ENCODE measurements at places on chromosomes 6 and 20.

DNA sequence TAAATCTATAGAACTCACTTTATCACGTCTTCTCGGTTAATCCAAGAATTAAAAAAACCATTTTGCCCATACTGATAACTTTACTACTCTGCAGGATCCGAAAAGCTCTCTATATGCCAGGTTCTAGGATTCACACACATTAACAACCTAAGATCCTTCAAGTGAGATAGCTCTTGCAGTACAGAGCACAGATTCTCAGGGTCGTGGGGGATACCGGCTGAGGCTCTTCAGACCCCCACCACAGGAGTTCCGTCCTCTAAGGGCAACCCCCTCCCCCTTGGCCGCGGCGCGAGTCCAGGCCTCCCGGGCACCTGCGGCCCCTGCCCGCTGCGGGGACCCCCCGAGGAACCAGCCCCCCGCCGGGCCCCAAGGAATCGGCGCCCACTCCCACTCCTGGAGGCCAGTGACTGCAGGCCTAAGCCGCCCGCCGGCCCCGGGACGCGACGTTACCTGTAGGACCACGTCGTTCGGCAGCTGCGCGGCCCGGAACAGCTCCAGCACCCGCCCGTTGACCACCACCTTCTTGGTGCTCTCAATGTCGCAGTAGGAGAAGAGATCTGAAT, 892 bp downstream of the REPS1 start:
- no peak for DNase-seq

- DNase-seq = no peak
These were observed 275.9 kb upstream of the PRND start for GRCh38 chr20:4445784-4446183.

DNA sequence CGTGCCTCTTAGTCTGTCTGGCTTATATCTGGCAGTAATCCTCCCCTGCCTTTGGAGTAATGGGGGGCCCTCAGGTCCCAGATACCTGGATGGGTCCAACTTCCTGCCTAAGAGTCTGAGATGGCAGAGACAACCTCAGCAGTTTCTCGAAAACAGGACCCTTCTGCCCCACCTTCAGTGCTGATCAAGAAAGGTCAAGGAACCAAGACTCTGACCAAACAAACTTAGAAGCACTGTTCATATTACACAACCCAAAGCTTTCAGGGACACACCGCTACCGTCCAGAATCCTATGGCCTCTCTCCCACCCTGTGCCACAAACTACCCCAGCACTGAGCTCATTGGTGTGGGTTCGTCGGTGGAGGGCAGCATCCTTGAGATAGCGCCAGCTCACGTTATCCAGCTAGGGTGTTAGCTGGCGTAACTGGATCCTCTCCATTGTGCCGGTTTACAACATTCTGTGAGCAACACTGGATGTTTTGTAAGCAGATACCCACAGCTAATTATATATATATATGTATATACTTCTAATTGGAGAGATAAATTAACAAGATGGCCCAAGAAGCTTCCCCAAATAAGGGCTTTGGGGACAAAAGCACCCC, 7.6 kb upstream of the TMC2 start:
- no peak for DNase-seq

DNA sequence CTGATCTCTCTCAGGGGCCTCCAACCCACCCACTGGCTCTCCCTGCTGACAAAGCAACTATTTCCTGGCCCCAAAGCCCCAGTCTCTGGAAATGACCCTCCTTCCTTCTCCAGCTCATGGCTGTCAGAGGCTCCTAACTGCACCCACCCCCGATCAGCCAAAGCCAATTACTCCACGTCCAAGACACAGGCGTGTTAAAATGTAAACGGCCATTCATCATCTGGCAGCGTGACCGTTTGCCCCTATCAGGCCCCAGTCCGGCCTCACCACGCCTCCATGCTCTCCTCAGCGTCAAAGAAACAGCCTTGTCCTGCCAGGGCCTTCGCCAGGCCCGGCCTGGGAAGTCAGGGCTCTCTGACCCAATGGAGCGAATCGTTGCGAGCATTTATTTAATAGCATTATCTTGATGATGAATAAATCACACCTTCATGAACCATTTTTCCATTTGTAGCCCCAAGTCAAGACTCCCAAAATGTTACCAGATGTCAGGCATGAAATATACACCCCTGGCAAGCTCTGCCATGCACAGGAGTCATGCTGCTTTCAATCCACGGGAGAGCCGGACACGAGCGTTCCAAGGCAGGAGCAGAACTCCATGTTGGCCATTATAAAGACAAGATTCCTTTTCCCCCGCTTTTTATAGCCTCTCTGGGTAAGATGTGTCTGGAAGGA, 17.7 kb downstream of the RIPOR3 start:
- DNase-seq = no peak

GRCh38 chr6:13431059-13431656, 56.2 kb downstream of the GFOD1 start:
- no peak for DNase-seq

DNA sequence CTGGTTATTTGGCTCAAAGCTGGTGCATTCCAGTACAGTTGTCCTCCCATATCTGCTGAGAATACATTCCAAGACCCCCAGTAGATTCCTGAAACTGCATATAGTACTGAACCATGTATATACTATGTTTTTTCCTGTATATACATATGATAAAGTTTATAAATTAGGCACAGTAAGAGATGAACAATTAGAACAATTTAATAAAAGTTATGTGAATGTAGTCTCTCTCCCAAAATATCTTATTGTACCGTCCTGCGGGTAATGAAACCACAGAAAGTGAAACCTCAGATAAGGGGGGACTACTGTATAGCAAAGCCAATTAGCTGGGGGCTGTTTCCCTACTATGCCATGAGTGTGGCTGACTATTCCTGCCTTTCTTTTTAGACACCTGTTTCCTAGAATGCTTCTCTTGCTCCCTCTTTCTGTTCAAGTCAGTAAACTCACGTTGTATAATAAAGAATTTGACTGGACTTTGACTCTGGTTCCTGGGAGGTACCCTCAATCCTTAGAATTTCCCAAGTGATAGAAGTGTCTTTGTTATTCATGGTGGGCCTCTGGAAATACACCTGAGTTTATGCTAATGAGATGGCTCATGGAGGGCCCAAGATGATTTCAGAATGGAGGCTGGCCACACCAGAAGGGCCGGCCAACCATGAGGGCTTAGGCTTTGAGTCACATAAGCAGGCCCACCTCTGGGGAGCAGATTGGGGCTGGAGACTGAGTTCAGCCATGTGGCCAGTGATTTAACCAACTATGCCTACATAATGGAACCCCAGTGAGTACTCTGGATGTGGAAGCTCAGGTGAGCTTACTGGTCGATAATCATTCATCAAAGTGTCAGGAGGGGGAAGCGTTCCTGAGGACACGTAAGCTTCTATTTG, 689 bp upstream of the BLOC1S5 start:
- DNase-seq = no peak

- no peak for DNase-seq
These were observed 15.4 kb downstream of the TAAR1 start for GRCh38 chr6:132643547-132643946.

DNA sequence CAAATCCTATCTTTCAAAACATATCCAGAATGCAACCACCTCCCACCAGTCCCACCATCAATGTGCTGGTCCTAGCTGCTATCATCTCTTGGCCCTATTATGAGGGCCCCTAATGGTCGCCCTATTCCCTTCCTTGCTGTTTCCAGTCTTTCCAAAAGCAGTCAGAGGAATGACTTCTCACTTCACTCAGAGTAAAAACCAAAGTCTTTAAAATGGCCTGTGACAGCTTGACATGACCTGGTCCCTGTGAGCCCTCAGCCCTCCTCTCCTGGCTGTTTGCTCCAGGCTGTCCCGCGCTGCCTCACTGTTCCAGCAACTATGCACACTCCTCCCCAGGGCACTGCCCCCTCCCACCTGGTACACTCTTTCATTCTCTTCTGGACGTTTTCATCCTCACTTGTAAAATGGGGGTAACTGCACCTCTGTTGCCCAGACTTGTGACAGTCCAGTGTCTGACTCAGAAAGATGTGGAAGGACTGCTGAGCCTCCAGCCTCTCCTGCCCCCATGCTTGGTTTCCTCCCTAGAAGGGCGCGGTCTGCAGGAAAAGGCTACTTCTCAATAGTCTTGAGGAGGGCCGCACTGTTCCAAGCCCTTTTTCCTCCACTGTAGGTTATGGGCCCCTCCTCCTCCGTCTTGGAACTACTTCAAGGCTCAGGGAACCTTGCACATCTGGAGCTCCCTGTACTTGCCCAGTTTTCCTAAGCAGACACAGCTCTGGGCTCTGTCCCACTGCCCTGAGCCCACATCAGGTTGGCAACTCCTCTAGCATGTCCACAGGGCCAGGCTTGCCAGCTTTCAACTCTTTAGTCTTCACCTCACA, 64.7 kb downstream of the MYH7B start:
- no peak for DNase-seq

GRCh38 chr6:43298565-43299337, 691 bp downstream of the SLC22A7 start:
- no peak for DNase-seq

DNA sequence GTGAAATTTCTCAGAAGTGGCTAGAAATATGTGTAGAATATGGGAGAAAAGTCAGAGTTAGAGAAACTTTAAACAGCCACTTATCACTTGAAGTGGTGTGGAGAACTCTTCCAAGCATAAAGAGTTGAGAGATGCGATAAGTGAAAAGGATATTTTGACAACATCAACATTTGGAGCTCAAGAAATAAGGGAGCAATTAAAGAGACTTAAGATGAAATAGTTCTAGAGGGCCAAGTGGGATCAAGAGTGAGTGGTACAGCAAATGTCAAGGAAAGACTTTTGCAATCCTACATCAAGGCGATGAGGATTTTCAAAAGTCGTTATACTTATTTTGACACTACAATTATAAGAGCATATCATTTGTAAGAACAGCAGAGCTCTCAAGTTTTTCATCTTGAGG, 9.6 kb downstream of the RSPH4A start:
- DNase-seq = no peak

GRCh38 chr6:100185615-100186014, 191.6 kb upstream of the MCHR2 start:
- no peak for DNase-seq

GRCh38 chr6:157911278-157911677, 70.4 kb upstream of the SYNJ2 start:
- DNase-seq = no peak

DNA sequence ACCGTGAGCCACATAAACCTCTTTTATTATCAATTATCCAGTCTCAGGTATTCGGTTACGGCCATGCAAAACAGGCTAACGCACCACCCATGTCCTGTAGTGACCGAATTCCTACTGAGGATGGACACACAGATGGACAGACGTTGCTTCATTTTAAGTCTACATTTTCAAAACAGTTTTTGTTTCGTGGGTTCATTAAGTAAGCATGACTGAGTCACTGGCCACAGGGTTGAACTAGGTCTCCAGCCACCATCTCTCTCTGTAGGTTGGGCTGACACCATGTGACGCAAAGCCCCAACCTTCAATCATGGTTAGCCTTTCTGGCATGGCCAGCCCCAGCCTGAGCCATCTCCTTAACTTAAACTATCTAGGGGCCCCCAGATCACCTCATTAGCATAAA, 110.0 kb upstream of the SLC22A23 start:
- DNase-seq = peak; percentile 34

- DNase-seq = peak; percentile 18
These were observed 327.2 kb downstream of the HTR1B start for GRCh38 chr6:77136086-77136485.

DNA sequence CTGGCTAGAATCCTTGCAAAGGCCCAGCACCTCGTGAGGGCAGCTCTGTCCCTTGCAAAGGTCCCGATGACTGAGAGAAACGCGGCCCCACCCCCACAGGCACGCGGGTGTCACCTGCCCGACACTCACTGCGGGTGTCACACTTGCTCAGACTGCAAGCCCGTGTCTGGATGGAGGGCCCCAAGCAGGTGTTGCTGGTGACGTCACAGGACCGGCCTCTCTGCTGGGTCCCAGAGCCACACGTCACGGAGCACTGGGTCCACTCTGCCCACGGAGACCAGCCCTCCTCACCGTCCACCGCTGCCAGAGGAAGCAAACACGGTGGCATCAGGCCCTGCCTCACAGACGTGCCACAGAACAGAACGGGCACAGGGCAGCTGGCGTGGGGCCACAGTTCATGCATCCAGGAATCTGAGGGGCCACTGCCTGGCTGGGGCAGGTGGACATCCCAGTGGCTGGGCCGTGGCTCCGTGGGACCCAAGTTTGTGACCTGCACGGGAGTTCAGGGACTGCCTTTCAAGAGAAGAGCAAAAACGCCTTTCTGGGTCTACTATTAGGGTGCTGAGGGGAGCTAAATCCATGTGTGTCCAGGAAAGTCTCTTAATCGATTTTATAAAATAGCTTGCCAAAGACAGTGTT, 16.0 kb downstream of the THBS2 start:
- no peak for DNase-seq

DNA sequence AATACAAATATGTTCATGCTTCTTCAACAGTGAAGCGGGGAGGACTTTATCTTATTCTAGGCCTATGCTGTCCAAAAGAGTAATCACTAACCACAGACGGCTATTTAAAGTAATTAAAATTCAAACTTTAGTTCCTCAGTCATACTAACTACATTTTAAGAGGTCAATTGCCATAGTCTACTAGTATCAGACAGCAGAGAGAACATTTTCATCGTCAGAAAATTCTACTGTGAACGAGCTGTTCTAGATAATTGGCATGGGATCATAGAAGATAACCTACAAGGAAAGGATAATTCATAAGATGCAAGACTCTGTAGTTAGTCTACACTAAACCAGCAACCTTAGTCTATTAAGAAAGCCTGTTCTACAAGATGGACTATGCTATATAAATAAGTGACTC, 44.4 kb downstream of the PRKN start:
- no peak for DNase-seq

GRCh38 chr6:156899071-156899470, 121.9 kb downstream of the ARID1B start:
- DNase-seq = no peak

GRCh38 chr20:14378326-14378725, 40.9 kb upstream of the FLRT3 start:
- DNase-seq = no peak

DNA sequence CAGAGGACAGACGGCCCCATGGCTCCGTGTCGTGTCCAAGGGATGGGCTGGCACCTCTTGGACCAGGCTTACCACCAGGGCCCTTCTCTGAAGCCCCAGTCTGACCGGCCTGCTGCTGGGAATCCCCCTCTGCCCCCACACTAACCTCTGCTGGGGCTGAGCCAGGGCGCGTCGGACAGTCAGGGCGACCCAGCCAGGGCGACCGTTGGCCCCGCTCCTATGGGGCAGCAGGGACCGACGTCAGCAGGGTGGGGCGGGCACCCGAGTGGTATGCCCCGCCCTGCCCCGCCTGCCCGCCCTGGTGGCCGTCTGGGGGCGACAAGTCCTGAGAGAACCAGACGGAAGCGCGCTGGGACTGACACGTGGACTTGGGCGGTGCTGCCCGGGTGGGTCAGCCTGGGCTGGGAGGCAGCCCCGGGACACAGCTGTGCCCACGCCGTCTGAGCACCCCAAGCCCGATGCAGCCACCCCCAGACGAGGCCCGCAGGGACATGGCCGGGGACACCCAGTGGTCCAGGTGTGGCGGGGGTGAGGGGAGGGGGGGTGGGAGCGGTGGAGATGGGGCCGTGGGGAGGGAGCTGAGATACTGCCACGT, at the start of gene SLC17A9:
Gene SLC17A9 (plus strand): TSS at position 337 of the 595 bp plus-strand sequence. CDS start 122 bp downstream, at position 459.
- no peak for DNase-seq

DNA sequence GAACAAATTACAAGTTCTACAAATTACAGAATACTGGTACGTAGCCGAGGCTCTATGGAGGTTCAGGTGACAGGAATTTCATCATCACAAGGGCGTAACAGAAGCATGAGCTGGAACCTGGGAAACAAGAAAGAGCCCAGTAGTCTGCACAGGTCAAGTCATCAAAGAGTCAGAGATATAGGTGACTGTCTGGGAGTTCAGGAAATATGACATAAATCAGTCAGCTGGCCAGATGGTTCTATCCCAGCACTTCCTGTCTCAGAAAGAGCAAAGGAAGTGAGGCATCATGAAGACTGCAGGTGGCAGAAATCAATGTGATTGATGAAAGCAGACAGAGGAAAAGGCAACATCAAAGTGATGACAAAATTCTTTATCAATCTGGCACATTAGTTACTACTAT, 23.3 kb downstream of the MYCT1 start:
- no peak for DNase-seq

Data from non-pigmented ciliary epithelial cell (primary cell).